ENCODE measurements at places on chromosomes 3 and 15.

GRCh38 chr15:52284164-52284563 lies 11.4 kb downstream of the MYO5C start:
- DNase-seq: no peak

- no peak for DNase-seq
These were observed 80.9 kb downstream of the DHX36 start for GRCh38 chr3:154243353-154243752.

- no peak for DNase-seq
These were observed 645 bp upstream of the SLITRK3 start for GRCh38 chr3:165196577-165197480.

DNA sequence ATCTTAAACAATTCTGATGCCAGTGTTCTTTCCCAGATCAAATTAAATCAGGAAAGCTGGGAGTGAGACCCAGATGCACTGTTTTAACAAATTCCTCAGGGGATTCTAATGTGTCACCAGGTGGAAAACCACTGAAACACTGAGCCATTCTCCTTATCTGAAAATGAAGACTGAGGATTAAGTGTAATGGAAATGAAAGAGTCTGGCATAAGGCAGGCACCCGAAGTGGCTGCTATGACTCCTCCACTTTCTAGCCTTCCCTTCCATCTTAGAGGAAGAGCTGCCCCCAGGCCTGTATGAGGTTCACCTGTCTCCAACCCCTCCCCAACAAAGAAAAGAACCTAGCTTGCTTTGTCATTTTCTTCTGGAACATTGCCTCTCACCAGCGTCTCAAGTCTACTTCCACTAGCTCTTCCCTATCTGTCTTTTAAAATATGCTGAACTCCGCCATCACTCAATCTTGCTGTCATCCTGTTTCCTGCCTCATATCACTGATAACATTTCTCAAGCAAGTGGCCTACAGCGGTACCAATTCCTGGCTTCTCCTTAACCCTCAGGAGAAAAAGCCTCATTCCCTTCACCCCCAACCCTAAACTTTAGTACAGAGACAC lies 13.7 kb upstream of the ABHD2 start:
- DNase-seq: no peak

DNA sequence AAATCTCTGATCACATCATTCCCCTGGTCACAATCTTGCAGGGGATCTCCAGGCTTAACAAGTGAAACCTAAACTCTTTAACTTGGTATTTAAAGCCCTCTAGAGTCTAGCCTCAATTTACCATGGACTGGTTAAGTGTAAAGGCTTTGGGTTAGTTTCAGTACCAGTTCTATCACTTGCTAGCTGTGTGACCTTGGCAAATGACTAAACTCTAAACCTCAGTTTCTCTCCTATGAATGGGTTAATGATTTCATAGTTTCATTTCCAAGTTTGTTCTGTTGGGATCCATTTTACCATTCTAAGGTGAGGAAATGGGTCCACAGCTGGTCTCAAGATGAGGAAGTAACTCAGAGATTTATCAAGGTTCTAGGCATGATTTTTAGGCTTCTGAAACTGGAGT lies 38.8 kb upstream of the TIMP4 start:
- no peak for DNase-seq

- DNase-seq: no peak
These were observed 106.9 kb upstream of the THSD4 start for GRCh38 chr15:71008250-71008870.

DNA sequence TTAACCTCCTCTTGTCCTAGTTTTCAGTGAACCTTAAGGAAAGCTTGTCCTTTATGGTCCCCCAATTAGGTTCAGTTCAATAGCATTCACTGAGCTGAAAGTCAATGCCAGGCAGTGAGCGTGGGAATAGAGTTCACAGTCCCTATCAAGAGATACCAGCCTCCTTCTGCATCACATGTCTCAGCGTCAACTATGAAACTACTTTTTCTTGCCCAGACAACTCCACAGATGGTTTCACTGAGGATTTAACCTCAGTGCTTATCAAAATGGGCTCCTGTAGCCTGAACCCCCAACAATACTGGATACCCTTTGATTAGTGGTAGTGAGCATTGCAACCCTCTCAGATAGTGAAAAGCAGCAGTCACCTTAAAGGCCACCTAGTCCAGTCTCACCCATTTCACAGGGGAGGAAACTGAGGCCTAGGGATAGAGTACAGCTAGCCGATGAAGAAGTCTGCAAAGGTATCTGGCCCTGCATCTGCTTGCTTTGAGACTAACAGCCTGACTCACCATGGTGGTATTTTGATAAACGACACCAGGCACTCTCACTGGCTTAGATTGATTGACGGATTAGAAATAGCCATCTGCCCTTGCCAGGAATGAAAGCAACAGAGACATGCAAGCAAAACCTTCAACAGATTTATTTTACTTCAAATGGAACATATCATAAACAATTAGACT lies 1.6 kb upstream of the UBA3 start:
- no peak for DNase-seq

GRCh38 chr3:57980416-57980815 lies 27.8 kb upstream of the FLNB start:
- DNase-seq: no peak

DNA sequence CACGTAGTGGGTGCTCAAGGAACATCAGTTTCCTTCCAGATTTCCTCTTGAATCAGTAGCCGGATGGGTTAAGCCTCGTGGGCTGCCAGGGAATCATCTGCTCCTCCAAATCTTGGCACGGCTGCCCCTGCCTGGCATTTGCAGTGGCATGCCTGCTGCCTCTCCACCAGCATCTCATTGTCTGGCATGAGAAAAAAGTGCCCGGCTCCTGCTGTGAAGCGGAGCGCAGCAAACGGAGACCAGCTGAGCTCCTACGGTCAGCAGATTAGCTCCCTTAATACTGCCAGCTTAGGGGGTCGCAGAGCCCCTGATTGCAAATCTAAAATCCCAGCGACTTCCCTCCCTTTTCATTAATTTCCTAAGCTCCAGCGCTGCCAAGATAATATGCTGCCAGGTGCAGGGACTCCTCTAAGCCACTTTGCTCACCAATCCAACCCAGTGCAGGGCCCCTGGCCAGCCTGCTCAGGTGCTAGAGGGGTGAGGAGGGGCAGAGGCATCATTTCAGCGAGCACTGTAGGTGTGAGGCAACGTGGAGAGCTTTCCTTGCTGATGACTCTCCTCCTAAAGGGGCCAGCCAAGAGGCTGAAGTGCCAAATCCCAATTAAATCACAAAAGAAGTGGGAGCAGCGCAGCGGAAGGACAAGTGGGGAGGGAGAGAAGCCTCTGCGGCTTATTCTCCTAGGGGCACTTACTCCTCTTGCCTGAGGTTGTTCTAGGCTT lies 49.6 kb upstream of the ST8SIA2 start:
- no peak for DNase-seq

DNA sequence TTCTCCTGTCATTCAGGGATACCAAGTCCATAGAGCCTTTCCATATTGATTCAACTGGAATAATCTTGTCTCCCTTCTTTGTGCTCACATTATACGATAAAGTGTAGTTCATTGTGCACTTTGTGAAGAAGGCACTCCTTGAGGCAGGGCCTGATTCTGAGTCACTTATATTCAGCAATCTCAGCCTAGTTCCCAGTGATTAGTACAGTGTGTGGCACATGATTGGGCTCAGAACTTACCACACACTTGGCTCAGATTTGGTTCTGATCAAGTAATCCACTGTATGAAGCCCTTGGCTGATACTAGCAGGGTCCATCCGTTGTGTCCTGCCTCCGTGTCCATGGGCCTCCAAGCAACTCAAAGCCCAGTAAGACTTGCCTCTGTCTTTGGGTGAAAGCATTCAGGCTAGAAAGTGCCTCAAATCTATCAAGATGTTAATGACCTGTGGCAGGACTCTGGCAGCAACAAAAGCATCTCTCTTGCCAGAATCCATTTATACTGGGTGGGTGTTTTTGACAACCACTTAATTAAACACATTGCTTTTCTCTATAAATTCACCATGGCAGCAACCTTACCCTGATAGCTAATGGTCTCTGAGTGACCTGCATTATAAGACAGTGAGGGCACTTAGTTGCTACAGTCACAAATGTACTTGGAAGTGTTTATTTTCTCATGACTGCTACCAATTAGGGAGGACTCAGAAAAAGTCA lies 51.3 kb downstream of the TPRG1 start:
- DNase-seq: no peak

DNA sequence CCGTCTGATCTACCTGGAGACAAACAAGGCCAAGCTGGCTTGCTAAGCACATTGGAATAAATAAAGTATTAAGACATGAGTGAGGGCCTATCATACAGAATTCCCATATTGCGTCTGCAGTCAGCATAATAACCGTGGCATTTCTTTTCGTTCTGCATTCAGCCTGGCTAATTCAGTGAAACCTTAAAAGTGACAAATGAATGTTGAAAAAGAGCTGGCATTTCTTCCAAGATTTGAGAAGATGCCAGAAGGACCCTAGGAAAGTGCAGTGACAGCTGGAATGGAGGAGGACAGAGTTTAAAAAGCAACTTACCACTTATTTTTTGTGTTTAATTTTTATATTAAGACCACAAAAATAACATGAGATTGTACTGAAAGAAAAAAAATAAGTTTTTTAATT lies 67.1 kb downstream of the SUCLG2 start:
- no peak for DNase-seq

- no peak for DNase-seq
These were observed 89.0 kb upstream of the LPP start for GRCh38 chr3:188064831-188065493.

GRCh38 chr15:33795070-33795469 lies 173.2 kb upstream of the CHRM5 start:
- DNase-seq: no peak

DNA sequence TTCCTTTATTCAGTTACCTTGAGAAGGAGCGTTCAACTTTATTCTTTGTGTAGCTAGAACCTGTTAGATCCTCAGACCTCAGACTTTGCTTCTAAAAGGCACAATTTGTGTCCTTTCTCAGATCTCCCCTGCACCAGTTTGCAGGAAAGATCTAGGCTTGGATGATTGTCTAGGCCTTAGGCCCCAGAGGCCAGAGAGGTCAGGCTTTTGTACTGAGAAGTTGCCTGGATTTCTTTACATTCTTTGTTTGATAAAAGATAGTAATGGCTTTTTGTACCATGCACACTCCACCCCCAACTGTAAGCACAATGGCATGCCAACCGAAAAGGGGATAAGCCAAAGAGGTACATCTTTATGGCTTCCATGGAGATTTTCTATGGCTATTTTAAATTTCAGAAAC lies 719.6 kb upstream of the NR2F2 start:
- no peak for DNase-seq

DNA sequence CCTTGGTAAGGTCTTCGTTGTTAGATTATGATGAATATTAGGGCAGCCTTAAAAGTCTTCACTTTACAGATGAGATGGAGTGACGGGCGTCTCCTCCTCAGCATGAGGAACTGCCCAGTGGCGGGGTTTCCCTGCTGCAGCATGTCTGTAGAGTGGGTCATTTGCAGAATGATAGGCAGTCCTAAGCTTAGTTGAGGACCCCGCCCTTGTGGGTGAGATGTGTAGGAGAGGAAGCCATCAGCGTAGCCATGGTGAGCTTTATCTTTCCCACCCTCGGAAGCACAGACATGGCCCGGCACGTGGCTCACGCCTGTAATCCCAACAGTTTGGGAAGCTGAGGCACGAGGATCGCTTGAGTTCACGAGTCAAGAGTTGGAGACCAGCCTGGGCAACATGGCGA lies 877 bp downstream of the NIT2 start:
- DNase-seq: no peak

DNA sequence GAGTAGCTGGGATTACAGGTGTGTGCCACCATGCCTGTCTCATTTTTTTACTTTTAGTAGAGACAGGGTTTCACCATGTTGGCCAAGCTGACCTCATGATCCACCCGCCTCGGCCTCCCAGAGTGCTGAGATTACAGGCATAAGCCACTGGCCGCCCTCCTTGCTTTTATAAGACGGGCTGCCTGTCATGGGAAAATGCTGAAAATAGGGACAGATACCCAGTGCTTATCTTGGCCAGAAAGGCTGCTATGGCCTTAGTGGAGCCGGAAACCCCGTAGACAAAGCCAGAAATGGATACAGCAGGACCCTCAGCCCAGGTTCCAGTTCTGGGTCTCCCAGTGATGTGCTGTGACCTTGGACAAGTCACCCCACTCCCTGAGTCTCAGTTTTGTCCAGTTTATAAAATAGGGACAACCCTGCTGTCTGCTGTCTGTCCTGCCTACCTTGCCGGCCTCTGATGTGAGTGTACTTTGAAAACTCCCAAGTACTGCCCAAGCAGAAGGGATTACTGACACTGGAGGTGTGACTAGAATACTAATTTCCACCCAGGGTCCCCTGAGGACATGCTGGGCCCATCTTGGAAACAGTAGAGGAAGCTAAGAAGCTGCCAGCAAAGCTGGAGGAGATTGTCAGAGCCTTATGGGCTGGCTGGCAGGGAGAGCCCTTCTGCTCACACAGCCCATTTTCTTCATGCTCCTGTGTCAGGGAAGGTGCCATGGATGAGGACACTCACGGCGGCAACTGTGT lies 59.6 kb downstream of the BDH1 start:
- no peak for DNase-seq

DNA sequence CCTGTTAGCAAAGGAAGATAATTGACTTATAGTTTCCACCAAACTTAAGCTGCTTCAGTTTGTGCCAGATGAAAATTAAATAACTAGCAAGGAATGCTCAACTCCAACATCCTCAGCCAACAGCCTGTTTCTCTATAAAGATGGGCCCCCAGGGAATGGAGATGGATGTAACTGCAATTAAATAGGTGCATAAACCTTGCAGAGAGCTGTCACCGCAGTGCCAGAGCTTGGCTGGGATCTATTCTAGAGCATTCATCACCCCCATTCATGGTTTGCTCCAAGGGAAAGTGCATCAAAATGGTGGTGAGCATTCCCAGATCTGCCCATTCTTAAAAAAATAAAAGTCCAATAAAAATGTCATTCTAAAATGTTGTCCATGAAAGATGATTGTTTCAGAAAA lies 19.7 kb upstream of the RORA start:
- no peak for DNase-seq

DNA sequence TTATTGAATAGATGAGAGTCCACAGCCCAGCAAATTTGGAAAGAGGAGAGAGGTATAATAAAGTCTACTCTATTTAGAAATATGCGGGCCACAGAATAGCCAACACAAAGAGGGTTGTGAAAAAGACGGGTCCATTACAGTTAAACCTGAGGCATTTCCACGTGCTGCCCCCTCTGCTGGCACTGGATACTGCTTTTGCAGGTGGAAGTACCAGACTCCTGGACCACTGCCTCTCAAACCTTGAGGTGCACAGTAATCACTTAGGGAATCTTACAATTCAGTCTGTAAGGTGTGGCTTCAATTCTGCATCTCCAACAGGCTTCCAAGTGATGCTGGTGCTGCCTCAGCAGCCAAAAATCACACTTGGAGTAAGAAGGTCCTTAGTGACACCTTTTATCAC lies 3.0 kb upstream of the TFDP2 start:
- DNase-seq: no peak

DNA sequence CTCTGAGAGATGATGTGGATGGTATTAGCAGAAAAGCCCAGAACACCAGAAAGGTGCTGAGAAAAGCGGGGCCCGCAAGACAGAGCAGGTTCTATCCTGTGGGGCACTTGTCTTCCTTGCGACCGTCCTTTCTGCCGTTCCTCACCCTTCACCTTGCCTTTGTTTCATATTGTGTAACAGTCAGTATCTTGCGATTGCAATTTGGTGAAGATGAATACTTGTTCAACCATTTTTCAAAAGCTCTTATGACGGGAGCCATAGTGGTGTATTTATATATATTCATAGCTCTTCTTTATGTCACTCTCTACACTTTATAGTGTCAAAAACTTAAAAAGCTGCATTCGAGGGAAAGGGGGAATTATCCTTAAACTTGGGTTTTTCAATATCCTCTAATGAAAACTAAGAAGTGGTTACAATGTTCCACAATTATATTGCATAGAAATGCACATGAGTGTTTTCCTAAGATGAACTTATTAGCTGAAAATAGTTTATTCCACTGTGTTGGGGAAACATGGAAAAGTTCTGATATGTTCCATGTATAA lies 797 bp downstream of the MAP3K13 start:
- DNase-seq: no peak

Data from activated CD4-positive, CD25-positive, alpha-beta regulatory T cell treated with anti-CD3 and anti-CD28 coated beads, Interleukin-2, amount 50 U/mL, for 16 hours (primary cell).